Breast epithelium (tissue), 4 donors: ENCODE measurements at places on chromosomes 16 and 17. TPM values are rescaled to one million over a fixed set of nuclear protein-coding genes. Genes with fewer than 3 reads are reported as not detected.

DNA sequence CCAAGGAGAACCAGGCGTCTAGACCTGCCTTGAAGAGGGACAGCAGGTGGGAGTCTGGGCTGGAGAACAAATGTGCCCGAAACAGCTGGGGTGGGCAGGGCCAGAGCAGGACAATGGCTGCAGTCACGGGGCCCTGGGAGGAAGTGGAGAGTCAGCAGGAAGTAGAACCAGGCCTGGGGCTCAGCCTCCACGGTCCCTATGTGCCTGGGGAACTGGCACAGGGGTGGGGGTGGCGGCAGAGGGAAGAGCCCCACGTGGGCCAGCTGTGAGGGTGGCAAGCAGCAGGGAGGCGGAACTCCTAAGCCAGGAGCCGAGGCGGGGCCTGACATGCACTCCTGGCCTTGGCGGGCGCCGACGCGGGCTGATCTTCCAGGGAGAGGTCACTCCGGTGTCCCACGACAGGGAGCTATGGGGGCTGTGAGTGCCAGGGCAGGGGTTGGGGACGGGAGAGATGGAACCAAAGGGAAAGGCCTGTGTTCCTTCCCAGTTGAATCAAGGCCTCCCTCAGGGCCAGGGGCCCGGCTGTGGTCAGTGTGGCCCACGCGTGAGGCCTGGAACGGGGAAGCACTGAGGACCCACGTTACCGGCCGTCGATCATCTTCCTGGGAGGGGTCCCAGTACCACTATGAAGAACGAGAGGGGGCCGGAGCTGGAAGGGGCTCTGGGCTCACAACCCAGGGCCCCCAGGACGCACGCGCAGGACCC lies 42.7 kb downstream of the TIMM22 start:
- DNase-seq: peak; percentile 74
- peak overlapping the region; percentile 90 for H3K27ac ChIP-seq
- H3K4me3 ChIP-seq: peak overlapping the region; percentile 20
- no peaks in the 10 kb centered on the region for H3K27me3 ChIP-seq

DNA sequence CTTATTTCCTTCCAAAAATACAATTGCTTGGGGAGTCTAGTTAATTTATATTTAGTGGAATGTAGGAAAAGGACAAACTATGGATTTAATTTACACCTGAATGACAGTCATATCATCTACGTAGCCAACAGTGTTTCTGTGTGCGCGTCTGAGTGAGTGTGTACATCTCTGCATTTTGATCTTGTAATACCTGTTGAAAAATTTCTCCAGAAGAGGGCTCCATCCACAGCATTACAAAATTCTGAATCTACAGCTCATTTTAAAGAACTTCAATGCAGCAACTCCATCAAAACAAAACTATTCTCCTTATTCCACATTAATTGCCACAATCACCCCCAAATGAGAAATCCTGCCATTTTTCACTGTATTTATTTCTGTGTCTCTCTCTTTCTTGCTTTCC lies 3.9 kb downstream of the CDH13 start:
- no peak overlapping the region for H3K27ac ChIP-seq
- H3K4me3 ChIP-seq: no peak overlapping the region
- H3K4me1 ChIP-seq: no peaks in the 10 kb centered on the region

DNA sequence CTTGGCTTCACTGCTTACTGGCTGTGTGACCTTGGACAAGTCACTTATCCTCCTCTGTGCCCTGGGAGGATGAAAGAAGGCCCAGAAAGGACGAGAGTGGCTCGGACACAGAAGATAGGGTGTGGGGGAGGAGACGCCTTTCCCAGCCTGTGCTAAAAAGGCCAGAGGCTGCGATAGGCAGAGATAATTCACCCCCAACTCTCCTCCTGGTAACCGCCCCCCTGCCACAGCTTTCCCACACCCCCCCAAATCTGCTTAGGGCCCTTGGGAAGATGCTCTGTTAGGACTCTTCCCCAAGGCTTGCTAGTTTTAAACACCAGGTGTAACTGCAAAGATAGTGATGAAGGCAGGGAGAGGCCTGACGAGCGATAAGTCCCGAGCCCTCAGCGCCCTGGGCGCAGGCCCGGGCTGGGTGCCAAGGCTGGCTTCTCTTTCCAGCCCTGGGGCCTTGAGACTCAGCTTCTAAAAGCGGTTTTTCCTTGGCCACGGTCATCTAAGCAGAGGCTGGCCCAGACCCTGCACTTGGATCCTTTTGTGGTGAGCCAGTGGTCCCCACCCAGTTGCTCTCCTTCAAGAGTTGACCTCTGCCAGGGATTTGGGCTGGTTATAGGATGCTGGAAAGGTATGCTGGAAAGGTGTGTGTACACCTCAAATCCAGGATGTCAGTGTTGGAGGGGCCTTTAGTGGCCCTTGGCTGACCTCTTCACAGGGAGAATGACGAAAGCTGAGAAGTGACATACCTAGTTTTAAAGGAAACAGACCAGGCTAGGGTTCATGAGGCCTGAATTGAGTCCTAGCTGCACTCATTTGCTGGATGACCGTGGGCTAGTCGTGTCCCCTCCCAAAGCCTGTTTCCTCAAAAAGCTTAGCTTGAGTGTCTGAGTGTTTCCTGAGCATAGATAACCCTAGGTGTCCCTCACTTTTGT lies 3.4 kb upstream of the PPP1R9B start:
- no peaks in the 10 kb centered on the region for H3K27me3 ChIP-seq
- no peaks in the 10 kb centered on the region for H3K36me3 ChIP-seq
- H3K27ac ChIP-seq: peak overlapping the region; percentile 88
- DNase-seq: peak; percentile 60

DNA sequence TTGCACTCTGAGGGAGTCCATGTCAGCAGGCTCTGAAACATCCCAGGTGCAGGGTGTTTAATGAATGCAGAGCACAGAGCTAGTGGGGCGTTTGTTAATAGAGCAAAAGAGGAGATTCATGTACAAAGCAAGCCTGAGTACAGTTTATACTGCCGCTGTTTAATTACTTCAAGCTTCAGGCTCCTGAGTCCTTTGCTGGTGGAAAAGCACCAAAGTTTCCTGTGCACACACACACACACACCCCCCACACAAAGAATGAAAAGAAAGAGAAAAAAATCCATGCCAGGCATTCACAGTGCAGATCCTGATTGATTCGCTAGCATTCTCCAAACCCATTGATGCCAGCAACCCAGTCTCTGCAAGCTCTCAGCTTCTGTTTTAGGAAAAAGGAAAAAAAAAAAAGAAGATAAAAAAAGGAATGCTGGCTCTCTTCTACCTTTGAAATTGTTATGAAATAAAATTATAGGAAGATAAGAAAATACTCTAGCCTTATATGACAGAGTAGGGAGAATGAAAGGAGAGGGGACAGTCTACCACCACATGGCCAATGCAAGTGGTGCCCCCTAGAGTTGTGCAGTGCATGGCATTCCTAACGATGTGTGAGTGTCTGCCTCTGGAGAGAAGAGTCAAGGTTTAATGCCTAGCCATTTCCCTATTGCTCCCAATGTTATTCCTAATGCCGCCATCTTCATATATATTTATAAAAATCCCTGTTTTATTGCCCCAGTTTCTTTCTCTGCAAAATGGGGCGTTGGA lies 216.5 kb downstream of the TMEM114 start:
- H3K36me3 ChIP-seq: no peaks in the 10 kb centered on the region
- H3K27ac ChIP-seq: no peak overlapping the region
- no peaks in the 10 kb centered on the region for H3K27me3 ChIP-seq

DNA sequence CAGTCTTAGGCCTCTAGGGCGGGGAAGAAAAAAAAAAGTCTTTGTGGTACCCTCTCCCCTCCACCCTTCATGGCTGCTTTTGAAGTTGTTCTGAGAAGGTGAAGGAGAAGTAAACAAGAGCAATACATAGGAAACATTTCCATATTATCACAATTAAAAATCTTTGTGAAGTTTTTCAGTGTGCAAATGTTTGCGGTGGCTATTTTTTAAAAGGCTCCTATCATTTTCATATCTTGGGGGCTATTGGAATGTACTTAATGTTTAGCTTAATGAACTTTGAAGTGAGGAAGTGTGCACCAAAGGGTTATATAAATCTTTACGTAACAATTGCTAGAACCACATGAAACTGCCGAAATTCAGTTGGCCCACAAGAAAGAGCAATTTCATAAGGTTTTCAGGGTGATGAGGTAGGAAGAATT lies 7.6 kb downstream of the NOL11 start:
- no peak overlapping the region for H3K4me3 ChIP-seq
- H3K27me3 ChIP-seq: no peaks in the 10 kb centered on the region
- no peak overlapping the region for H3K27ac ChIP-seq
- peaks cover 4% of the 10 kb centered on the region for H3K36me3 ChIP-seq
- no peaks in the 10 kb centered on the region for H3K4me1 ChIP-seq

DNA sequence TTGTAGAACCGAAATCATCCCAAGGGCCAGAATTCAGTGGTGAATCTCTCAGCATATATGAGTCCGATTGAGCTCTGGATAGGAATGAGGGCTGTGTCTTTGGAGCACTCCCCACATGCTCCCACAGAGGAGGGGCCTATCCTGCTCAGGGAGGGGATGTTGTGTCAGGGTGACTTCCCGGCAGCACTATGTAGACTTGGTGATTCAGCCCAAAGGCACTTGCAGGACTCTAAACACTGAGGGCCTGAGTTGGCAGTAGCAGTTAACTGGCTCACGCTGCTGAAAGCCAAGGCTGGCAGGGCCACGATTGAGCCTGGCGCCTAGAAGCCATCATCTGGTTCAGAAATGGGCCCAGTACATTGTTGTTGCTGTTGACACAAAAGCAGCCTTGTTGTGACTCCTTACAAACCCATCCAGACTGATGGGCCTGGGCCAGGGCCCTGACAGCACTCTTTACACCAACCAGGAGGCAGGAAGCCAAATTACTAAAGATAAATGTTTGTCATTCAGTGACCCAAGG lies 31.9 kb downstream of the NMT1 start:
- H3K4me1 ChIP-seq: peaks cover 35% of the 10 kb centered on the region
- no peaks in the 10 kb centered on the region for H3K27me3 ChIP-seq
- H3K27ac ChIP-seq: peak overlapping the region; percentile 96
- no peak overlapping the region for H3K4me3 ChIP-seq

GRCh38 chr16:50530277-50531236 lies 17.6 kb upstream of the NKD1 start:
- no peaks in the 10 kb centered on the region for H3K27me3 ChIP-seq
- no peaks in the 10 kb centered on the region for H3K4me1 ChIP-seq
- H3K27ac ChIP-seq: no peak overlapping the region
- DNase-seq: peak; percentile 85

GRCh38 chr16:66574081-66574480 lies 5.2 kb upstream of the CMTM2 start:
- H3K27ac ChIP-seq: no peak overlapping the region
- H3K36me3 ChIP-seq: no peaks in the 10 kb centered on the region
- no peaks in the 10 kb centered on the region for H3K27me3 ChIP-seq
- no peak overlapping the region for H3K4me3 ChIP-seq
- no peak for DNase-seq
- no peaks in the 10 kb centered on the region for H3K4me1 ChIP-seq

The HYDIN gene
- 9.4 TPM for total RNA-seq

The ADAM11 gene
- 1.0 TPM for total RNA-seq

The SHCBP1 gene
- 0.96 TPM for total RNA-seq

The SLC38A8 gene
- total RNA-seq: not detected

The OR1E1 gene
- not detected for total RNA-seq

The ARHGDIG gene
- 2.3 TPM for total RNA-seq
